ENCODE measurements at places on chromosomes 5 and 9.

- no peak for DNase-seq
Observed at GRCh38 chr5:44659334-44659733, 149.4 kb upstream of the MRPS30 start.

DNA sequence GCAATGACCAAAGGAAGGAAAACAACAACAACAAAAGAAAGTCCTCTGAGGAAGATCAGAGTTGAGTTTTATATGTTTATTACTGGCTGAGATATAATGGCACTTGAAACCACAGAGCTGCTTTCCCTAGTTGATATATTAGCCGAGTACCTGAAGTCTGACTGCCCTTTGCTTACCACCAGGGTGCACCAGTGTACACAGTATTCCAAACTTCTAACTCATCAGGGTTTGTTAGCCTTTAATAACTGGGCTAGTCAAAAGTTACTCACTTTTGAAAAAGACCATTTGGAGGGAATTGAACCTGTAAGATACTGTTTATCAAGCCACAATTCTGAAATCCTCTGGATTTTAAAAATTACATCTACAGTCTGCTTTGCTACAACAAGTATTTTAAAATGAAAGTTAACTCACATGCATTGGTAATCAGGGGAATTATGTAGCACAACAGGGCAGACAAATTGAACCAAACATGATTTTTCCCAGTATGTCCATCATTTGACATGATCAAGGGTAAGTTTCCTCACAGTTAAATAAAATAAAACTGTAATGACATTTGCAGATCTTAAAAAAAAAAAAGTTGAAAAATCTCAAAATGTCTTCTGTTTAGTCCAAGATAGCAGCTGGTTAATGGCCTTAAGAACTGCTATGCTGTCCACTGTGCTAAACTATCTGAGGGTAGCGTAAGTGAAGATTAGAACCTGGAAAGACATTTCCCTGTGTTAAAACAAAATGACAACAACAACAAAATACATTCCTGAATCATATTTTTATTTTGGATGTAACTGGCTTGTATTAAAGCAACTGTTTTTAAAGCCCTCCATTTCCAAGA is 57.3 kb upstream of the C6 start:
- peak; percentile 85 for DNase-seq

- DNase-seq: peak; percentile 16
Observed at GRCh38 chr5:81785322-81785721, 34.4 kb upstream of the SSBP2 start.

GRCh38 chr5:92908952-92909601 is 671.9 kb downstream of the NR2F1-AS1 start:
- DNase-seq: no peak

DNA sequence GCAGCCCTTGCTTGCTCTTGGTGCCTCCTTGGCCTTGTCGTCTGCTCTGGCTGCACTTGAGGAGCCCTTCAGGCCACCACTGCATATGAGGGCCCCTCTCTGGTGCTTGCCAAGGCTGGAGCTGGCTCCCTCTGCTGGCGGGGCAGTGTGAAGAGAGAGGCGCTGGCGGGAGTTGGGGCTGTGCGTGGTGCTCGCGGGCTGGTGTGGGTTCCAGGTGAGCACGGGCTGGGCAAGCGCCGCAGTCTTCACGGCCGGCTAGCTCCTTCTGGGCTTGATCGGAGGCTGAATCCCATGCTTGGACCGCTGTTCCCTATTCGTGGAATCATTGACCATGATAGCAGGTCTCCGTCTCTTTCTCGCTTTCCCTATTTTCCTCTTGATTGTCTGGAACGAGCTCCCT is 56.5 kb downstream of the XRCC4 start:
- DNase-seq: no peak

GRCh38 chr9:69474821-69475220 is 149.8 kb downstream of the ENTREP1 start:
- no peak for DNase-seq

GRCh38 chr5:9838916-9839315 is 208.8 kb upstream of the TAS2R1 start:
- no peak for DNase-seq

DNA sequence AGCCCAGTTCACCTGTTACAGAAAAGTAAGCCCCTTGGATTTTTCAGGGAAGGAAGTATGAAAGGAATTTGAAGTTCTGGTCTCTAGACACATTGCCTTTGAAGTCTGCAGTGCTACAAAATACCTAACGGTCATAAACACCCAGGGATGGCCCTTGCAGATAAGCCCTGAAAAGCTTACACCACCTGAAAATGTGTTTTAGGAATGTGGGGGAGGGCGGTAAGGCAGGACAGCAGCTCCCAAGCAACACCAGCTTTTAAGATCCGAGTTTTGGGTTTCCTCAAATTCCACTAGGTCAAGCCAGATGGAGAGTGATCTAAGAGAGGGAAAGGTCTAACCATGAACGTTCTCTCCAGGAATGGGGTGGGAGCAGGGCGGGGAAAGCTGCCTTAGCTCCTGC is 114.1 kb upstream of the PANK3 start:
- DNase-seq: no peak

DNA sequence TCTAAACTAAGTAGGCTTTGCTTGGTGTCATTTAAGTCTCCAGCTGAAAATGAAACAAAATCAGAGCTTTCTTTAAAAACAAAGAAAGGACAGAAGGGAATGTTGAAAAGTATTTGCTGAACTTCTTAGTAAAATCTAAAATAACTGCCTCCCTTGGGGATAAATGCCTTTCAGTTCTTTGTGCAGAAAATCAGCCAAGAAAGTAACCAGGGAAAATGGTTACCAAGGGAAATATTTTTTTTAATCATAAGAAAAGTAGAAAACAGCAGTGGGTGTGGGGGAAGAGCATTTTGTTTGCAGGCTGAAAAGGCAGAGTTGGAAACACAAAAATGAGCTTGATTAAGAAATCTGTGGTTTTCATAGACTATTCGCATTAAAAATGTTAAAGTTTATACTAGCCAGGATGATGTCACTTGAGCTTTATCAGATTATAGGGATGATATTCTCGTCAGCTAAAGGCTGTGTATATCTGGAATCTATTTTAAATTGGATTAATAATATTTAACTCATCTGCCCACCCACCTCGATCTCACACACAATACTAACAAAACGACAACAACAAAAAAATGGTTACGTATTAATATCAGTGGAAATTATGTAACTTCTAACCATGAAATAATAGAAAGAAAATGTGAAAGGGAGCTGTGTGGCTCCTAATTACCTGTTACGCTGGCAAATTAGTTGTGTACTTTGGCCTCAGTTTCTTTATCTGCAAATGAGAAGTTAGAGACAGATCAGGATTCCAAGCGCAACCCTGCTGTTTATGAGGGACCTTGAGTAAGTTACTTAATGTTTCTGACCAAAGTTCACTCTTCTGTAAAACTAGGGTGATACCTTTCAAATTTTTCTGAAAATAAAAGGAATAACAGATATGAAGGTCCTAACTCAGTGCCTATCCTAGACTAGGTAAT is at the start of gene ECM2:
TSS of gene ECM2 (minus strand) at position 51 of the 911 bp plus-strand sequence. CDS start 13,124 bp downstream, outside the sequence.
- DNase-seq: no peak

DNA sequence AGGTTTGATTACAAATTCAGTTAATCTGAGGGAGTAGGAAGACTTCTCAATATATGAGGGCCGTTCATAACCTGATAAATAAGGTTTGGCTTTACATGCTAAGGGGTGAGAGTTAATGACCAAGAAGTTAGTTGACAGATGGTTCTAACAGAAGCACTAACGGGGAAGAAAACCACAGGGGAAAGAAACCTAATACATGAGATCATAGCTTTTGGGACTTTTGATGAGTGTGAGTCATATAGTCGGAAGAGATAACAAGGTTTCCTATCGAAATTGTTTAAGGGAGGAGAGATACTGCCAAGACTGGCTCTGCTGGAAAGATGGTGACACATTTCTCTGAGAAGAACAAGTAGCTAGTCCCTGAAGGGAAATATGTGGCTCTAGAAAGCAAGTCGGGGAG is 140.1 kb downstream of the COX7C start:
- DNase-seq: peak; percentile 75

- DNase-seq: peak; percentile 65
Observed at GRCh38 chr9:96317335-96317980, 15.5 kb upstream of the HSD17B3 start.

- DNase-seq: no peak
Observed at GRCh38 chr5:17470064-17470463, 28.0 kb upstream of the TAF11L2 start.

- no peak for DNase-seq
Observed at GRCh38 chr5:1282131-1282992, 12.5 kb downstream of the TERT start.

GRCh38 chr5:79122973-79123372 is 11.4 kb downstream of the BHMT start:
- no peak for DNase-seq

- peak; percentile 47 for DNase-seq
Observed at GRCh38 chr9:37944671-37945481, 40.9 kb upstream of the SLC25A51 start.

GRCh38 chr5:137034764-137035479 is 464.2 kb downstream of the SPOCK1 start:
- no peak for DNase-seq

- DNase-seq: no peak
Observed at GRCh38 chr5:1131726-1132125, 19.9 kb upstream of the SLC12A7 start.

- no peak for DNase-seq
Observed at GRCh38 chr5:134995850-134996402, 28.2 kb downstream of the CATSPER3 start.

Data from PC-3 (cell line).